ENCODE measurements at places on chromosomes 4 and X. TPM values are rescaled to one million over a fixed set of nuclear protein-coding genes. Genes with fewer than 3 reads are reported as not detected.

Gene MAGEA2
- total RNA-seq = 28.7 TPM

Gene DCAF12L2
- not detected for total RNA-seq

DNA sequence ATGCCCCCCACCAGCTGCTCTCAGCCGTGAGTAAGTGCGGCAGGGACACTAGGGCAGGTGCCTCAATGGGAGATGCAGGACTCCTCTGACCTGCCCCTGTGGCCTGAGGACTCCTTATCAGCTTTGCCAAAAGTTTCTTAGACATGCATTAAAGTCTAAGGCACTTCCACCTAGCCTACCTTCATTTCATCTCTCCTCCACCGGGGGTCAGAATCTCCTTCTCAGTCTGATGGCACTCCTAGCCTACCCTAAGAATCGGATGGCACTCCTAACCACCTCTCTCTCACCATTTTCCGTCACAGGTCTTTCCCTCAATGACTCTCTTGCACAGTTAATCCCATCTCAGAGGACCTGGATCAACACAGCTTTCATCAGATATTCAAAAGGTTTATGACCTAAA, 85.9 kb downstream of the OTC start:
- DNase-seq = no peak

GRCh38 chr4:112289407-112290253, 3.9 kb upstream of the TIFA start:
- DNase-seq = no peak

- no peak for DNase-seq
Measured at GRCh38 chr4:1015179-1015578, 3.8 kb downstream of the FGFRL1 start.

GRCh38 chr4:10688022-10688421, 3.5 kb upstream of the CLNK start:
- no peak for DNase-seq

- DNase-seq = no peak
Measured at GRCh38 chr4:47839259-47839658, 1.4 kb upstream of the CORIN start.

Data from RPMI7951 (cell line).